ENCODE measurements at places on chromosomes 2 and 18.

DNA sequence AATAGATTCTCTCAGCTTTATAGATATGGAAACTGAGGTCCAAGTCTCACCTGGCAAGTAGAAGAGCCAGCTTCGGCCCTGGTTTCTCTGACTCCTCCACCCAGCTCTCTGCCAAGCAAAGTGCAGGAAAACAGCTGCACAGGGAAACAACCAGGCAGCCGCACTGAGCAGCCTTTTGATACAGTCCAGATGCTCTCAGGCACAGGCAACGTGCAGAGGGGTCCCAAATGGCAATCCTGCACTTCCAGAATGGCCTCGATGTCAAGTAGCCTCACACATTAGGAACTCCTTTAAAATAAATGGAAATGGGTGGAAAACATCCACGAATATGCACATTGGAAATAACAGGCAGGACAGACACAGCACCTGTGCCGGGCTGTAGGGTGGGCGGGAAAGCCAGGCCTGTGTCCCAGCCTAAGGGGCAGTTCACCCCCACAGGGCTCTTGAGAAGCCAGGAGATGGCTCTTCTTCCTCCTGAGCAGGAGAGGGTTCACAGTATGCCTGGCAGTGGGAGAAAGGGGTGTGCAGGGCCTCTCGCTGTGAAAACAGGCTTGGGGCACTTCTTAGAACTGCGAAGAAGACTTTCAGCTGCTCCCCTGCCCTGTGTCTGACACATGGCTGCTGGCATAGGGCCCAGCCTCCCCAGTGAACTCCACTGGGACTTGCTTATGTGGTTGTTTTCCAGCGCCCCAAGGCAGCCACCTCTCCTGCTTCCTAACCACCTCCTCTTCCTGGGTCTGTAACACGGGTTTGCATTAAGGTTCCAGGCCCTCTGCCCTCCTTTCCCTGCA lies 63.9 kb upstream of the TUBA3E start:
- DNase-seq, result peak; percentile 43

- no peak for DNase-seq
Measured at GRCh38 chr2:183926433-183926832, 671.9 kb upstream of the ZNF804A start.

DNA sequence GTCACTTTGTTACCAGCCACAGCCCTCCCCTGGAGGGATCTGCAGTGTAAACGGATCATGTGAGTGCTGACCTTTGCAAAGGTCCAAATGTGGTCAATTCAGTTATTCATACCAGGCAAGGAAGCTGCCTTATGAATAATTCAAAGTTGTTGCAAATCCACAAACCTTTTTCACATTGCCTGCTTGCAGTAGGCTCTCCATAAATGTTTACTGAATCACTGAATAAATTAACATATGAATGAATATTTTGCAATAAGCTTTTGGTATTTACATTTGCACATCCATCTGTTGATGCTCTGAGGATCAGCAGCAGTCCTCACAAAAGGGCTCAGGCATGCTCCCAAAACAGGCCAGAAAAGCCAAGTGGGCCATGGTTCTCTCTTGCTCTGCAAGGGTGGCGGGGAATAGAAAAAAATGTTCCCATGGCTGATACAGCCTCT lies 156.8 kb downstream of the VAPA start:
- DNase-seq, result no peak

DNA sequence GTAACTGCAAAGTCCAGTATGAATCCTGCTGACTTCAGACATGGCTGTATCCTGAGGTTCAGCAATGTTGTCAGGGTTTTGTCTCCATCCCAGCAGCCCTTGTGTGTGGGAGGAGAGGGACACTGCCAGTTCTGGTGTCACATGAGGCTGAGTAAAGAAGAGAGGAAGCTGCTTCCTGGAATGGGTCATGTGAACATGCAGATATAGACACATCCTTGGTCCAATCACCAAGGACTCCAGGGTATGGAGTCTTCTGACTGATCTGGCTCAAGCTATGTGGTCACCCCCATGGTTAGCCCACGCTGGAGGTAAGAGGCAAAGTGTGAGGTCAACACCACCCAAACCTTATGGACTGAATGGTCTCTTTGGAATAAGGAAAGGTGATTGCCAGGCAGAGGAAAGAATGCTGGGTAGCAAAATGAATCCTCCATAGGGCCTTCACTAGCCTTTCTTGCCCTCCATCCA lies 134.4 kb upstream of the SLC1A4 start:
- peak; percentile 46 for DNase-seq

DNA sequence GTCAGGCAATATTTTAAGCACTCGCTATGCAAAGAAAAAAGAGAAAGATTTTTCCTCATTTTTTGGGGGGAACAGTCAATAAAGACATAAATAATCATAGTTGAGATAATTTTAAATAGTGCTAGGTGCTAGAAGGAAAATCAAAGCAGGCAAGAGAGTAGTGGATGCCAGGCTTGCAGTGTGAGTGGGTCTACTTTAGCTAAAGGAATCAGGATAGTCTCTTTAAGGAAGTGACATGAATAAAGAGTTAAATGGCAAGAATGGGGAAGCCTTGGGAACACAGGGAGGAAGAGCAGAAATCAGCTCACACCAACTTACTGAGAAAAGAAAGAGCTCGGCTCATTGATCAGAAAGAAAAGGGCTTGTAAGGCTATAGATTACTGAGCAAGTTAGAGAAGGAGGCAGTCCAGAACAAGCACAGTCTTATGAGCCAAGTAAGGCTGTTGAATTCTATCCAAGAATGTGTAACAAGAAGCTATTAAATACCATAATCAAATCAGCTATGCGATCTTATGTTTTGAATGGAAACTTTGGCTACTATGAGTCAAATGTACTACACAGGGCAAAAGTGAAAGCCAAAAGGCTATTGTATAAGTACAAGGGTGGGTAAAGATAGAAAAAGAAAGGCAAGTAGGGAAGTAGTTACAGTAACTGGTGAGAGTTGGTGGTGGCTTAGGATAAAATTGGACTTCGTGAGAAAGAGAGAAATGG lies 833.8 kb upstream of the PIK3C3 start:
- peak; percentile 0 for DNase-seq

GRCh38 chr2:237861875-237862527 lies 2.6 kb downstream of the RAMP1 start:
- no peak for DNase-seq

DNA sequence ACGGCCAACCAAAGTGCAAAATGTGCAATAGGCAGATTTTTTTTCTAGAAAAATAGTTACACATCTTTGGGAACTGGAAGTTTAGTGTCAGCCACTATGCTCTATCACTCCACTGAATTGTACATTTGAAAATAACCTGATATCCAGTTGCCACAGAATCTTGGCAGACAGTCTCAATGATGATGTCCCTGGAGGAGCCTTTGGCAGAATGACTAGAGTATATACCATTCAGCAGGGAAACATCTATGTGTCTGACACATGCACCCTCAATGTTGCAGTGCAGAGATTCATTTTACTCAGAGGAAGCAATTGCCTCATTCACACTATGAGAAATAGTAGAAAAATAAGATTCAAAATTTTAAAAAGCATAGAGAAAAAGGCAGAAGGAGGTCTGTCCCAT lies 475.8 kb downstream of the LRRTM4 start:
- no peak for DNase-seq

DNA sequence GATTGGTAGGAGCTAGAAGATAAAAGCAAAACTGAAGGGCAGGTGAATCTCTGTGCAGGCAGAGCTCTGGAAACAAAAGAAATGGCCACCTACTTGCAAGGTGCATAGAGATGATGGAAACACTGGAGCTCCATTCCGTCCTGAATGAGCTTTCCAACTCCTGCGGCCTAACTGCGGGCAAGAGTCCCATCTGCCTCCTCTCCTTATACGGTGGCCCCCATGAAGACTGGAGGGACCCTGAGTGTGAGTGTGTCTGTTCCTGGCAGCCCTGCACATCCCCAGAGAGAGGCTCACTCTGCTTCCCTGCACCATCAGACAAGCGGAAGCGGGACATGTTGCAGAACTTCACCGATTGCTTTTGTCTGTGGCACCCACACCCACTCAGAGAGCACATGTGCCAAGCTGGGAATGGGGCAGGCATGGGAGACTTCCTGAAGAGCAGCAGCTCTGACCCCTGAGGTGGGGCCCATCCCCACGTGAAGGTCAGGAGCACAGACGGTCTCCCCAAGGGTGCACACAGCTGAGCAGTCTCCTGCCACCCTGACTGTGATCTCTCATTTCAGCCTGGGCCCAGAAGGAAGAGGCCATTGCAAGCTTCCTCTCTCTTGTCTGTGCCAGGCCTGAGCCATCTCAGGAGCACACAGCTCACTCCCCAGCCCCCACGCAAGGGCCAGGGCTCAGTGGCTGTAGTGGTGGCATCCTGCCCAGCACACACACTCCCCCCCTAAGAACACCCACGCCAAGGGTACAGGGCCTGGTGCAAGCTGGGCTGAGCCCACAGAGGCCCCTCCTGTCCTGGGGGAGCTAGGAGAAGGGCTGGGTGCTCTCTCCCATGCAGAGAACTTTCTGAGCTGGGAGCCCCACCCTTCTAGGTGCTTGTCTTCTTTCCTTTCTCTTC lies 75.3 kb downstream of the STPG4 start:
- DNase-seq, result no peak

DNA sequence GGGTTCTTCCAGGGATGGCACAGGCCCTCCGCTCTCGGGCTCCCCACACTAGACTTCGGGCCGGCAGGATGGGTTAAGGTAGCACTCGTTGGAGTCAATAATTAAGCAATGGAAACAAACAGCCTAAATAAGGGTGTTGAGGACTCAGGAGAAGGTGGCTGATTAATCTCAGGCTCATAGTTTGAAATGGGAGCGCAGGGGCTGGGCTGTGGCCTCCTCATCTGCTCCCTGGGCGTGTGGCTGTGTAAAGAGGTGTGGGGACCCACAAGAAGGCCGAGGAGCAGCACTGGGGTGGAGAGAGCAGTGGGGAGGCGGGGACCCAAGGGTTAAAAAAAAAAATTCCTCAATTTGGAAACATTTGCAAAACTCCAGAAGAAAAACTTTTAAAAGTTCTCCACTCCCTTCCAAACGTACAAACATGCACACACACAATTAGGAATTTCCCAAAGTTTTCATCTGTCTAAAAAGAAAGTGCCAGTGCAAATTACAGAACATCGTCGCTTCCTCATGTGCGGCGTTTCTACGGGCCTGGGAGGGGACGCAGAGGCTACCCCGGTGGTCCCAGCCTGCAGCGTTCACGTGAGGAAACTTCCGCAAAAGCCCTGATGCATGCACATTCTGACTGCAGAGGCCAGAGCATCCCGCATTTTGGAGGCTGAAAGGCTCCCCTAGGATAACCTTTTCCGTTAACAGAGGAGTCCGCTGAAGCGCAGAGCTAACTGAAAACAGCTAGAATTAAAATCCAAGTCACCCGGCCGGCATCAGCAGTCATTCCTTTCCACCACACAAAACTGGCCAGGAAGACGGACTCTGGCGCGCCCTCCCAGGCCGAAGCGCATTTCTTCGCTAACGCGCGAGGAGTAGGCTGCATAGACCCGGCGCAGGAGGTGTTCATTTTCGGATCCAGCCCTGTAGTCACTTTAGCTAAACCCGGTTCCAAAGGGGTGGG lies 1.0 kb upstream of the TUBB6 start:
- DNase-seq, result peak; percentile 81

DNA sequence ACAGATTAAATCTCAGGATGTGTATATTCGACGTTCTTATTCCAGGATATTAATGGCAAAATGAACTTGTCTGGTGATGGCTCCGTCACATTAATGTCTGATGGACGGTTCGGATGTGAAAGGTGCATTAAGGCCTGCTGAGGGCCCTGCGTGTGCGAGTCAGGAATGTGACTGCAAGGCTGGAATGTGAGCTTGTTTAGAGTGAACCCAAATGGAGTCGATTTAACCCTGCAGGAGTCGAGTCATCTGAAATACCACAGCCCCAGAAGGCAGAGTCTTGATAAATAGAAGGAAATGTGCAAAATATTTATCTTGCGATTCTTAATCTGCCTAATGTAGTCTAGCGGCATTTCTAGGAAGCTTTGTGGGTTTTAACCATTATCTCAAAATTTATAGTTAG lies 44.3 kb downstream of the RDH14 start:
- peak; percentile 76 for DNase-seq

- DNase-seq, result no peak
Measured at GRCh38 chr2:216015722-216016464, 2.5 kb upstream of the MREG start.

- DNase-seq, result peak; percentile 33
Measured at GRCh38 chr2:15177103-15177502, 384.0 kb downstream of the NBAS start.

DNA sequence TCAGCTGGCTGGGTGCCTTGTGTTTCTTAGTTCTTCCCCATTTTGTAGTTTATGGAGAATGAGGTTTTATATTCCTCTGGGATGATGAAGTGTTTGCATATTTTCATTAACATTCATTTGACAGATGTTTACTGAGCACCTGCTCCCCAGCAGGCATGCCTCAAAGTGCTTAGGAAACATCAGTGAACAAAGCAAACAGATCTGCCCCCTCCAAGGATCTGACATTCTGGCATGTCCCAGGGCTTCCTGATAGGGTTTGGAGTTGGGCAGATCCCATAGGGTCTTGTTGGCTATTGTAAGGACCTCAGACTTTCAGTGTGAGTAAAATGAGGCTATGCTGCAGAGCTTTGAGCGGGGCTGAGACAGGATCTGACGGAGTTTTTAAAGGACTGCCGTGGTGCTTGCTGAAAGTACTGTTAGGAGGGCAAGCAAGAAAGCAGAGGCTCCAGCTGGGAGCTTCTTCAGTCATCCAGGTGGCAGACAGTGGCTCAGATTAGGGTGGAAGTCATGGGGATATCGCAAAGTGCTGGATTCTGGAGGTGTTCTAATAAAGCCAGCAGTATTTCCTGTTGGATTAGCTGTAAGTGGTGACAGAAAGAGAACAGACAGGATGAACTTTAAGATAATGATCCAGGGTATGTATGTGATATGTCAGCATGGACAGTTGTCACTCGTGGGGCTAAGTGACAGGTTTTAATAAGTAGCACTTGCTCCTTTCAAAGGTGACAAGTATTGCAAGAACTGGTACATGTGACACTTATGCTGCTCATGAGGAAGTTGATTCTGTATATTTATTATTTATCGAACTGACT lies 11.3 kb upstream of the IAH1 start:
- DNase-seq, result no peak

GRCh38 chr2:12819721-12820120 lies 103.0 kb downstream of the TRIB2 start:
- DNase-seq, result peak; percentile 53

Data from EL (cell line).